Stimulated activated CD8-positive, alpha-beta memory T cell treated with anti-CD3 and anti-CD28 coated beads, Interleukin-2, amount 100 ng/mL, for 1 hour (primary cell): ENCODE measurements at places on chromosomes 6 and 20.

DNA sequence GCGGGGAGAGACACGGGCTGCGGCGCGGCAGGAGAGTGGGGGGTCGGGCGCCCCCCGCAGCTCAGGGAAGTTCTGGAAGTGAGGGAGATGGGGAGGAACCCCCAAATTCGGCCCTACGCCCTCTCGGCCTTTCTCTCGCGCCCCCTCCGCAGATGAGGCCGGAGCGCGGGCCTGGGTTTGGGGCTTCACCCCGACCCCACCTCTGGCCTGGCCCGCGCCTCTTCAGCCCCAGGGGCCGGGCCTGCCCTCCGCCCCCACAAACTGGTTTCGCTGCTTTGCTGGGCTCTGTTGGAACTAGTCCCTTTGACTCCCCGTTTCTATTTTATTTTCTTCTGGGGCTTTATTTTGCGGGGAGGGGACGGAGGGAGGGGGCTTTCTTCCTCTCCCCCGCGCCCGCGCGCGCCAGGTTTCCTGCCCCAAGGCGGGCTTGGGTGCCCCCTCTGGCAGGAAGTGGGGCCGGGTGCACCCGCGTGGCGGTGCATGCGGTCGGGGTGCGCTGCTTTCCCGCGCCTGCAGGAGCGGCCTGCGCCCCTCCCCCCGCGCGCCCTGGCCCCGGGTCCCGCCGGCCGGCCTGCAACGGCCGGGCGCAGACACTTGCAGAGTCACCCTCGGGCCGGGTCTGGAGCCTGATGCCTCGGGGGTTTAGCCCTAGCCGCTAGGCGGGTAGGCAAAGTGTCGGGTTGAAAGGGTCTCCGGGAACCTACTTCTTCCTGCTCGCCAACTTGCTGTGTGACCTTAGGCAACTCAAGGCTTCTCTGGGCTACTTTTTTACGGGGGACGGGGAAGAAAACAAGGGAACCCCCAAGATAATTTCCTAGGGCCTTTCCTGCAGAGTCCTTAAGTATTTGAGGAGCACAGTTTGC is 1.3 kb downstream of the HMGA1 start:
- DNase-seq = peak; percentile 52

DNA sequence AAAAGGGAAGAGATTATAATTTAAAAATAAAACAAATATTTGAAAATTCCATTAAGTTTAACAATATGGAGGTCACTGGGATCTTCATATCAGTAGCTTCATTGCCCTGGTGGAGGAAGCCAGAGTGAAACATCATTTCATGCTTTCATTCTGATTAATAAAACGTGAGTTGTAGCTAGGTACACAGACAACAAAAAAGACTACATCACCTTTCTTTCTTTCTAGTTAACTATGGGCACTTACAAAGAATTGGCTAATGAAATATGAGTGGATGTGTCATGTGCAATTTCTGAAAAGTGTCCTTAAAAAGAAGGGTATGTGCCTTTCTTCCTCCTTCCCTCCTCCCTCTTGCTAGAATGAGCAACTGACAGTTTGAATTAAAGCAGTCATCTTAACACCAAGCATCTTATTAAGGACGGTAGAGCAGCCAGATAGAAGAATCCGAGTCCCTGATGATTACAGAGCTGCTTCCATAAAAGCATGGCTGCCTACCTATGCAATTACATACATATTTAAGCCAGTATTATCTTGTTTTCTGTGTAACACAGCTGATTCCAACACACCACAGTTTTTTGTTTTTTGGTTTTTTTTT is 3.4 kb downstream of the SERAC1 start:
- DNase-seq = no peak

DNA sequence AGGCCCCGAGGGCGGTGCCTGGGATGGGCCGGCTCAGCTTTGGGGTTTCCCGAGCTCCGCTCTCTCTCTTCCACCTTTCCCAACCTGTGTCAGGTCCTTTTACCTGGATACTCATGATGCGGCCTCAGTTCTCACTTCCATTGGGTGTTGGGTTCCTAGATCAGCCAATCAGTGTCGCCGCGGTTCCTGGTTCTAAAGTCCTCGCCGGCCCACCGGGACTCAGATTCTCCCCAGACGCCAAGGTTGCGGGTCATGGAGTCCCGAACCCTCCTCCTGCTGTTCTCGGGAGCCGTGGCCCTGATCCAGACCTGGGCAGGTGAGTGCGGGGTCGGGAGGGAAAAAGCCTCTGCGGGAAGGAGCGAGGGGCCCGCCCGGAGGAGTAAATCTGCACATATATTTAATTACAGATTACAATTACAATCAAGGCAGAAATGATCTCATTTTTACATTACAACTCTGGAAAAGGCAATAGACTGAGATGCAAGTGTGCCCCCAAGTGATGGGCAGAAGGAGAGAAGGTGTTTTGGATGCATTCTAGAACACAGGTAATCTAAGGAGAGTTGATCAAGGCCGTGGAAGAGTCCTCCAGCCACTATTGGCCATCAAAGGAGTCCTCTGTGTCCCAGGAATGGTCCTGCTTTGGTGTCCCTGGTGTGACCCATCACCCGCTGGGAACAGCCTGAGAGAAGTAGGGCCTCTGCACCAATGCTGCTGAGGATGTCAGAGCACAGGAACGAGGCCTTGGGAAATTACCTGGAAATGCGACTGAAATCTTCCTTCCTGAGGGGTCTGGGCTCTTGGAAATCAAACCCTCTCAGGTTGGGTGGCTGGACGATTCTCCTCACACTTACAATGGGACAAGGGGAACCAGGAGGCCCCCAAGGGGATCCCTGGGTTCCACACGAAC is 34.7 kb upstream of the MICB start:
- DNase-seq = peak; percentile 82

DNA sequence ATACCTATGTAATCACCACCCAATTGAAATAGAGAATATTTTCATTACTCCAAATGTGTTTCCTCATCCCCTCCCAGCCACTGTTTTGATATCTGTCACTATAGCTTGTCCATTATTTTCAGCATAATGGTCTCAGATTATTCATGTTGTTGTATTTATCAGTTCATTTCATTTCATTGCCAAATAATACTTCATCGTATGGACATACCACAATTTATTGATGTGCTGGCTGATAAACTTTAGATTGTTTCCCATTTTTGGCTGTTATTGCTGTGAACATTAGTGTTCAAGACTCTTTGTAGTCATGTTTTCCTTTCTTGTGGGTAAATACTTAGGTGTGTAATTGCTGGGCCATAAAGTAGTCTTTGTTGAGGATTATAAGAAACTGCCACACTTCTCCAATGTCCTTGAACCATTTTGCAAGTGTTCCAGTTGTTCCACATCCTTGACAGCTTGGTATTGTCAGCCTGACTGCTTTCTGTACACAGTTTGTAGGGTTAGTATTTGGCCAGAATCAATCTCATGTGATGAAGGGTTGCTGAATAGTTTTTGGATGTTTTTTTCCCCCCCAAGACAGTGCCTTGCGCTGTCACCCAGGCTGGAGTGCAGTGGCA is 44.3 kb downstream of the JARID2 start:
- DNase-seq = no peak

- DNase-seq = no peak
These were observed 114.2 kb downstream of the COL12A1 start for GRCh38 chr6:75091467-75092190.
